ENCODE measurements at places on chromosomes 16 and 17.
A peak's percentile ranks its signal among the peaks of the same experiment; 100 is the strongest.

DNA sequence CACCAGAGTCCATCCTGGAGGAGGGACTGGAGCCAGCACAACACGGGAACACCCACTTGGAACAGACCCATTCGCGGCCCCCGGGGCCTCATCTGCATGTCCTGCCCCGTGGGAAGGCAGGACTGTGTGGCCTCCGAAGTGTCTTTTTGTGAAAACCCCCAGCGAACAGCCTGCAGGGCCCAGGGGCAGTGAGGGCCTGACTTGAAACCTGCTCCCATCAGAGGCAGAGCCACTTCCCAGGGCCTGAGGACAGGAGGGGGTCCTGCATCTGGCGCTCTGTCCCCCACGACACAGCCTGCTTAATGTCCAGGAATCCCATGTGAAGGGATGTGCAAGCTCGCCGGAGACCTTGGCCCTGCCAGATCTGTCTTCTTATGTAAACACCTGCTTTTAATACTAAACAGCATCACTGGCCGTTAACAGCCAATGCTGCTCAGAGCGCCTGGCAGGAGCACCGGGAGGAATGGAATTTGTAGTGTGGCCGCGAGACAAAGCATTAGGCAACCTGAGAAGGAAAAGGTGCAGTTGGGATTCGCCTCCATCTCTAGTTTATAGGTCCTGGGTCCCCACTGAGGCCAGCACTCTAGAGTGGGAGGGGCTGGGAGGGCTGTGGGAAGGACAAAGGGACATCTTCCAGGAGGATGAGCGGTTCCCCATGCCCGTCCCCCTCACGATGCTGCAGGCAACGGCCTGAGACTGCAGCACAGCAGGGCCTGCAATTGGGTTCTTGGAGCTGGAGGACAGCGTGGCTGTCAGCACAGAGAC is 9.6 kb upstream of the EVPL start:
- peak; percentile 39 for DNase-seq

DNA sequence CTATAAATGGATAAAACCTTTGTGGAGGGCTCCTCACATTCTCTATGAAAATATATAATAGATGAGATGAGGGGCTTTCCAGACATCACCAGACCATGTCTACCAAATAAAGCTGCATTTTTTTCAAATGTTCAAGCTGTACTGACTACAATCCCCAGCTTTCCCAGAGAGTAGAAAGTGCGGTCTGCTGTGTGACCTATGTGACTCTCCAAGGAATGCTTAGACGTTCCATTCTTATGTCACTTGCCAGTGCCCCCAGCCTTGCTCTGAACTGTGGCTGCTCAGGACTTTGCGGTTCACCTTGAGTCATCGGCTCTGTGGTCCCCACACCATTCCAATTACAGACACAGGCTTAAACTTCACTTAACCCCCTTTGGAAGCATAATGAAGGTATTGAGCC is 47.8 kb upstream of the SCNN1B start:
- DNase-seq, result no peak

- DNase-seq, result no peak
Observed at GRCh38 chr17:33529816-33530215, 236.7 kb upstream of the ASIC2 start.

DNA sequence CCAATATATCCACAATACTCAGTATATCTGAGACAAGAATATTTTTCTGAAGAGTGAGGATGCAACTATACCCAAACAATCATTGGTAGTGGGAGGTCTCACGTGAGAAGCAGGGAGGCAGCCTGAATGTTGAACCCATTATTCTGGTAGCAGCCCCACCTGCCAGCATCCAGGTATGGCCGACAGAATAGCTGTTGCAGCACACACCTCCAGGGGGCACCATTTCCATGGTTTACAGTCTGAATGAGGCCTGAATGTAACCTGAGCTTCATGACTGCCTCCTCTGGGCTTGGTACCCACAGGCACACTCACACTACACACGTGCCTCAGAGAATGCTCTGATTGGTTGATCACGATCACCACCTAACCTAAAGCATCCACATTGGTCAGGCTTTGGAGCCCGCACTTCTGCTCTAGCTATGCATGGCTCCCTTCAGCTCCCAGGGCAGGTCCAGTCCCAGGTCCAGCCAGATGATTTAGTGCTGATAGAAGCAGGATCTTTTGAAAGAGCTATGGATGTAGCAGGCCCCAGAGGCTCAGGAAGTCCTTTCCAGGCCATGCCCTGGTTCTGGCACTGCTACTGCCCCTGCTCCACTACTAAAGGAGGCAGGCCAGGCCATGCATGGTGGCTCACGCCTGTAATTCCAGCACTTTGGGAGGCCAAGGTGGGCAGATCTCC is 11.0 kb upstream of the CBFB start:
- DNase-seq, result peak; percentile 49

DNA sequence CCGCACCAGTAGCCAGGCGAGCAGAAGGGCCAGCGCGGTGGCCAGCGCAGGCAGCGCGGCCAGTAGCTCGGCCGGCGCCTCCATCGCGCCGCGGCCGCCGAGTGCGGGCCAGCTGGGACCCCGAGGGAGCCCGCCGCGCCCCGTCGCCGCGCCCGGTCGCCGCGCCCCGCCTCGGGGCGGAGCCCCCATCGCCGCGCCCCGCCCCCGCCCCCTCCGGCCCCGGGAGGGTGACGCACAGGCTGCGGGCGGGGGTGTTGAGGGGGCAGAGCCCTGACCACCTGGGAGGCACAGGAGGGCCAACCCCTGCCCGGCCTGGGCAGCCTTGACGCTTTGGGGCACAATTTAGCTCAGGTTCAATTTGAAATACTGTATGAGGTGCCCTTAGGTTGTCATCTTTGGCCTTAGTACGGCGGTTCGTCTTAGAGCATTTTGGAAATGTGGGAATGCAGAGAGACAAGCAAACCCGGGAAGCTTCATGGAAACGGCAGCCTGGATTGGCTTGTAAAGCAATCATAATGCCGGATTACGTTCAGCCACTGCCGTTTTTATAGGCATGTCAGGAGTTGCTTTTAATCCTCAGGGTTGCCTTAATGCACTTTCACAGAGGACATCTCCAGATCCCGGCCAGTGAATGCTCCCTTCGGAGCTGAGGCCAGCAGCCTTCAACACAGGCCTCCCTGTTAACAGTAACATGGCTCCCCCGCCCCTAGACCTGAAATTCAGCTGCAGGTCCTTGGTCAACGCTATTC is at the start of gene MXRA7:
TSS of gene MXRA7 (minus strand) at position 103 of the 749 bp plus-strand sequence. CDS start at position 84, 19 bp downstream.
- peak; percentile 89 for DNase-seq

- no peak for DNase-seq
Observed at GRCh38 chr17:12391468-12391867, 274.2 kb upstream of the MYOCD start.

GRCh38 chr16:15879255-15879811 is 9.1 kb downstream of the CEP20 start:
- DNase-seq, result no peak

DNA sequence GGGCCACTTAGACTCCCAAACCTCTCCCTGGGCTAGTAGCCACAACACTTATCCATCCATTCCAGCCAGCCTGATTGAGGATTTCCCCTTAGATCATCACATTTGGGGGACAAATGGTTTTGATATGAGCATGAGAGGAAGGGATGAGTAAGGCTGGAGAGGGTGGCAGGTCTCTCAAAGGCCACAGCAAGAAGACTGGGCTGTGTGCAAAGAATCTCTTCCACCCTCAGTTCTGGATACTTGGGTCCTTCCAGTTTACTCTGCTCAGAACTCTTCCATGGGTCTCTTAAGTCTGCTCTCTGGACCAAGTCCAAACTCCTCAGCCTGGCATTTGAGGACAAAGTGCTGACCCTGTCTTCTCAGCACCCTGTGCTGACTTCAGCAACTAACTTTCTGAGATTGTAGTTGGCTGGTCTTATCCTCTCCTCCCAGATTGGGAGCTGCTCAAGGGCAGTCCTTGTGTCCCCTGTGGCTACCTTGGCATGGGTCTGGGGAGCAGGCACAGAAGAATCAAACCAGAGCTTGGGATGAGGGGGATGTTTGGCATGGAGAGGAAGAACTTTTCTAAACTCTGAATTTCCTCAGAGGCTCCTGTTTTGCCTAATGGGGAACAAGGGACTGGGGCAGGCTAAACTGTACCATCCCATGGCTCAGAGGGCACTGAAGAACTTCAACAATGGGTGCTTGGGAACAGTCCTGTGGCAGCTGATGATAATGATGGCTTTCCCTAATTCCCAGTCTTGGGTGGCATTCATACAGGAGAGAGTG is 3.1 kb upstream of the NFATC3 start:
- DNase-seq, result no peak

DNA sequence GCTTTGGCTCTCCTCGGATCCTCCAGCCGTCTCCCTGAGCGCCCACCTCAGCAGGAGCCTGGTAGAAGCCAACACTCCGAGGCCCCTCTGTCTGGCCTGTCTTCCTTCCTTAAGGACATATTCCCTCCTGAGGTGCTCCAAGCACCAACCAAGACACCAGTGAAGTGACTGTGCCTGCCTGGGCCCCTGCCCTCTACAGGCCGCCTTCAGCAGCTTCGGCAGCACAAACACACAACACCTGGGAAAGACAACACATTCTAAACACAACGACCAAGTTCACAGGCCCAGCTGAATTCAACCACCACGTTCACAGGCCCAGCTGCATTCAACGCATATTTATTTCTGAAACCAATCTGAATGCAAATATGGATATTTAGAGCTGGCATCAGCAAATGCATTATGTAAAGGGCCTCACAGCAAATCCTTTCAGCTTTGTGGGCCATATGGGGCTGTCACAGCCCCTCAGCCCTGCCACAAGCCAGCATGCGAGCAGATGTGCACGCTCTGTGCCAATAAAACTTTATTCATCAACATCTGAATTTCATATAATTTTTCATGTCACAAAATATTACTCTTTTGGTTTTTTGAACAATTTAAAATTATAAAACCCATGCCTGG is 12.2 kb downstream of the GALNS start:
- no peak for DNase-seq

GRCh38 chr16:79856581-79856980 is 256.0 kb upstream of the MAF start:
- no peak for DNase-seq

DNA sequence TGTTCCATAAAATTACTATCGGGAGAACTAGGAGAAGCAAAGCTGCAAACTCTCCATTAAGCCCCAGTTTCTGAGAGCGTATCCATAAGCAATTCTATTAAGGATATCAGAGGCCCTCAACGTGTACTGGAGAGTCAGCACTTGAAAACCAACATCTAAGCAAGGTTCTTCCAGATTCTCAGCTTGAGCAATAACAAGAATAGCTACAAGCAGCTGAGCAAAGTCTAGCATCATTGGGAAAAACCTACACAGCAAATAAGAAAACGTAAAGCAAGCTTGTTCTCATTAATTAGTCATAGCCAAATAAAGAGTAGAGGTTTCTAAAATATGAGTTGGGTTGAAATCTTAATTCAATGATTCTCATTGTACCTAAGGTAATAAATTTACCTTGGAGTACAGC is 26.9 kb upstream of the COX10 start:
- DNase-seq, result no peak

DNA sequence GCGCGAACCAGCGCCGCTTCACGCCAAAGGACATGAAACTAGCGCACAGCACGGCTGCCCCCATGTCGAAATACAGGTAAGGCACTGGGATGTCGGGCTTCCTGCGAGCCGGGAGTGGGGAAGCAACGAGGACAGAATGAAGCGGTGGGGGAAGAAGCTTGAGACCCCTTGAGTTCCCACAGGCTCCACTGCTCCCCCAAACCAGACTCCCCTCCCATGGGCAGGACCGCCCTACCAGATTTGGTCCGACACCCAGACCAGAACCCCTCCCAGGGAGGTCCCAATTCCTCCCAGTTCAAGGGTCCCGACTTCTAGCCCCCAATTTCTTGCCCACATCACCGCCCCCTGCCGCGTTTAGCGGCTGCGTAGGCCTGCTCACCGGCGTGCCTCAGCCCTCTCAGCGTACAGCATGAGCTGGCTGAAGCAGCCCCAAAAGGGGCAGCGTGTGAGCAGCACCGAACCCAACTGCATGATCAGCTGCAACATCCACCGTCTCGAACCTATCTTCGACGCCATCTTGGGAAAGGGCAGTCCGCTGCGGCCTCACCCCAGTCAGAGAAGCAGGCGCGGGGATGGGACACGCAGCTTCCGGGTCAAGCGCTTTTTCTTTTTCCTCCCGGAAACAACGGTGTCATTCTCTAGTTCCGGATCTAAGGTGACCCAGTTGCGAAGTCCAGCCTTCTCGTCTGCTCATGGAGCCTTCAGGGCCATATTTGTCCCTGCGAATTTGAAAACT is at the start of gene TMEM101:
TSS of gene TMEM101 (minus strand) at position 527 of the 736 bp plus-strand sequence. CDS start at position 516, 11 bp downstream.
- DNase-seq, result peak; percentile 86

- no peak for DNase-seq
Observed at GRCh38 chr16:19527161-19527560, 3.4 kb downstream of the CCP110 start.

DNA sequence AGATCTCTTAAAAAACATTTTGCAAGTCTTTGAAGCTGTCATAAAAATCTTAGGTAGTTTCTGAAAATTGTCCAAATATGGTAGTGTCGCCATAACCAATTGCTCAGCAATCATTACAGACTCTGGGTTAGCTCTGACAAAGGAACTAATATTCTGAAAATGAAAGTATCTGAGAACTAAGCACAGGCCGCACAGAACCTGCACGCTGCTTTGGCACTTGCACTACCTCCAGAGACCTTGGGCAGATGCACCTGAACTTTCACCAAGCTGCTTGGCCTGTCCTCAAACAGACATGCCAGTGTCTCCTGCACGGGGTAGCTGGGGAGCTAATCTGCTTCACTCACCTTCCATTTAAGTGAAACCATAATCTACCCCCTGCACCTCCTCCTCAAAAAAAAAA is 317.0 kb downstream of the MAF start:
- DNase-seq, result no peak

DNA sequence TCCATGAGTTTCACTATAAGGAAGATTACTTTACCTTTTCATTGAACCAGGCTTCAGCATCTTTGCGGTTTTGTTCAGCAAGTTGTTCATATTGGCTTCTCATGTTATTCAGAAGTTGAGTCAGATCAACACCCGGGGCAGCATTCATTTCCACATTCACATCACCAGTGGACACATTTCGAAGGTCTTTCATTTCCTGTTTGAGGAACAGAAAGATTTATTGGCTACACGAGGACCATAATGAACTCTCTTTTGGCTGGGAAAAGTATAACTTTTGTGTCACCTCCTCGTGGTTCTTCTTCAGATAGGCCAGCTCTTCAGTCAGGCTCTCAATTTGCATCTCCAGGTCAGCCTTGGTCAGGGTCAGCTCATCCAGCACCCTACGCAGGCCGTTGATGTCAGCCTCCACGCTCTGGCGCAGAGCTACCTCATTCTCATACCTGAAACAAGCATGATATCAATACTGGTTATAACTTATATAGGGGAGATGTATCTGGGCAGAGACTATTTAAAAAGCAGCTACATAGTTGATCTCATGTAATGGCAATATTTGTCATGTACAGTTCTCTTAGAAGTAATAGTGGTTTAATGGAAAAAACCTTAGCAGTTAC is 2.1 kb downstream of the KRT10 start:
- no peak for DNase-seq

GRCh38 chr16:85491058-85491771 is 121.9 kb upstream of the GSE1 start:
- no peak for DNase-seq

- no peak for DNase-seq
Observed at GRCh38 chr17:67107811-67108775, 63.7 kb downstream of the CACNG1 start.

DNA sequence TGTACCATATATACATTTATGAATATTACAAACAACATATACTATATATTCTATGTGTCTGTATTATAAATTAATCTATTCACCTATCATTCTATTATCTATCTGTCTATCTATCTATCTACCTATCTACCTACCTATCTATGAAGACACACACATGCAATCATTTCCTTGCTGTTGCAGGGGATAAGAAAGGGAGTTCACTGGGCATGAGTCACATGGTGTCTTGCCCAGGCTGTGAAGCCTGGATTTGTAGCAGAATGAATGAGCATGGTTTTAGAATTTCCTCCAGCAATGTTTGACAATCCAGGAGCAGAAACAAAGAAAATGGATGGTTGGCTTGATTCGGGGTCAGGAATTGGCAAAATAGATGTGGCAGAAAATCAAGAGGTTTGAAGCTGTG is 23.2 kb upstream of the FAM20A start:
- no peak for DNase-seq
